ENCODE measurements at places on chromosomes 4 and X.

DNA sequence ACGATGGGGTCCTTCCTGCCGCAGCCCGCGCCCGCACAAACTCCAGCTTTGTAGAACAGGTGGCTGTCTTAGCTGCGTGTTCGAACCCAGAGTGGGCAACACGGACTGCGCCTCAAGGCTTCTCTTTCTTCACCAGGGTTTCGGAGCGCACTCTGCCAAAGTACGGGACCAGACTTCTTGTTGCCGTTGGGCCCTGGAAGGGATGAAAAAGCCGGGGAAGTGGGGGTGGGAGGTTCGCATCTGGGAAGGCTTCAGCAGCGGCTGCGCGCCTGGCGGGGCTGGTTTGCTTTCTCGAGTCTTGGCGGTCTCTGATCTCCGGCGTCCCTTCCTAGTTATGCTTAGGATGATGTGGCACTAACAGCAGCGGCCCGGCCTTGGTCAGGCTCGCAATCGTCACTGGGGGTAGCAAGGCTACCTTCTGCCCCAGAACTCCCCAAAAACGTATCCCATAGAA is 673 bp downstream of the PARM1 start:
- no peak for DNase-seq

GRCh38 chr4:168725930-168726329 is 229.1 kb downstream of the PALLD start:
- DNase-seq = no peak

- DNase-seq = no peak
Observed at GRCh38 chrX:154797006-154797405, 8.3 kb downstream of the MPP1 start.

DNA sequence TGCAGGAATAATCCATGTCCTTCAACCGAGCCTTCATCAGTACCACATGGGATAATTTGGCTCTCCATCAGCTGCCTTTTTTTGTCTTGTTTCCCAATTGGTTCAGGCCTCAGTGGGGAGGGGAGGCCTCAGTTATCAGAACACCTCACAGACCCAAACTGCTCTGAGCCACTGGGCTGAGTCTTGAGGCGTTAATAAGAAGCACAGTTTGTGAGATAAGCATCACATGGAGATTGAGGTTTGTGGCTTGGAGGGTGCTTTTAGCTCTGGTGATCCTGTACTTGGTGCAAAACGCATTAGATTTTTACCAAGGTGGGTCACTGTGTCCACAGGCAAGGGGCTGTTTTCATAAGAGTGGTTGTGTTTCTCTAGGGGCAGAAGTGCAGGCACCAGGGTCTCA is 82.8 kb upstream of the HPF1 start:
- DNase-seq = no peak

DNA sequence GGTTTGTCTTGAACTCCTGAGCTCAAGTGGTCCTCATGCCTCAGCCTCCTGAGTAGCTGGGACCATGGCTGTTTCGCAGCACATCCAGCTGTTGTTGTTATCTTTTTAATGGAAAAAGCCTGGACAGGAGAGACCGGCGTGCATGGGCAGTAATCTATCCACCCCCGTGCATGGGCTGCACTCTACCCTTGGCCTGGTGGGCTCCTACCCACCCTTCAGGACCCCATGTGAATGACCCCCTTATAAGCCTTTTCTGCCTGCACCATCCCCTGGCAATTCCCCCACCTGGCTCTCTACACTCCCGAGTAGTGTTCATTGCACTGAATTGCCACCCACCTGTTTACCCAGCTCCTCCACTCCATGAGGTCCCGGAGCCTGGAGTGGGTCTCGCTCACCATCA is 18.9 kb upstream of the HTRA3 start:
- DNase-seq = no peak

DNA sequence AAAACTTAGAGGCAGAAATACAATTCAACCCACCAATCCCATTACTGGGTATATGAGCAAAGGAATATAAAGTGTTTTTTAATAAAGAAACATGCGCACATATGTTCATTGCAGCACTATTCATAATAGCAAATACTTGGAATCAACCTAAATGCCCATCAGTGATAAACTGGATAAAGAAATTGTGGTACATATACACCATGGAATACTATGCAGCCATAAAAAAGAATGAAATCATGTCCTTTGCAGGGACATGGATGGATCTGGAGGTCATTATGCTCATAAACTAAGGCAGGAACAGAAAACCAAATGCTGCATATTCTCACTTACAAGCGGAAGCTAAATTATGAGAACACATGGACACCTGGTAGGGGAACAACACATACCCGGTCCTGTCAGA is 807.7 kb upstream of the INTU start:
- no peak for DNase-seq

DNA sequence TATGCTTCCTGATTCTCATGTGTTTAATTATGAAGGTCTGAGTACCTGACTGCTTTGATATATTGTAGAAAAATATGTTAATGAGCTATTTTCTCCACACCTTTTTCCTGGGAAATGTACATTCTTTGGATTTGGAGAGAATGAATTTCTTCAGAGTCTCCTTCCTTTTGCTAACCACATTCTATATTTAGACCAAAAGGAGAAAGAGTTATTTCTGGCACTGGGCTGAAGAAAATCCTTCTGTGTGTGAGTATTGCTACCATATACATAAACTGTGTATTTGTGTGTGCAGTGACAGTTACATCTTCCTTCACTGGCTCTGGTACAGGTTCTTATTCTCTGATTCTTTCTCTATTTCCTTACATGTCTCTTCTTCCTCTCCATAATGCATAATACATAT is 44.5 kb upstream of the PGRMC2 start:
- DNase-seq = no peak

DNA sequence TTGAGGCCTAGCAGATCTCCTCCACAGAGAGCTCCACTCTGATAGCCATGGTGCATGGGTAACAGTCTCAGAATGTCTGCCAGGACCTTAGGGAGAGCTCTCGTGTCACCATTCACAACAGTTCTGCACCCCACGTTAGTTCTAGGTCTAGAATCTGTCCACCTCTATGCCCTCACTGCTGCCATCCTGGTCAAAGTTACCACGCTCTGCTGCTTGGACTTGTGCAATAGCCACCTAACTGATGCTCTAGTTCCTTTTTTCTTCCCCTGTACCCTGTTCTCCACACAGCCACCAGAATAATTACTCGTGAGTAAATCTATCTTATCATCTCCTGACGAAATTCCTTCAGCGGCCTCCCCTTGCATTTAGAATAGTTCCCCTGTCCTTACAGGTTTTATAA is 268.8 kb upstream of the GATB start:
- DNase-seq = no peak

GRCh38 chr4:140163029-140163810 is 9.2 kb upstream of the MAML3 start:
- DNase-seq = no peak

- no peak for DNase-seq
Observed at GRCh38 chr4:88613417-88613875, 21.2 kb downstream of the HERC3 start.

DNA sequence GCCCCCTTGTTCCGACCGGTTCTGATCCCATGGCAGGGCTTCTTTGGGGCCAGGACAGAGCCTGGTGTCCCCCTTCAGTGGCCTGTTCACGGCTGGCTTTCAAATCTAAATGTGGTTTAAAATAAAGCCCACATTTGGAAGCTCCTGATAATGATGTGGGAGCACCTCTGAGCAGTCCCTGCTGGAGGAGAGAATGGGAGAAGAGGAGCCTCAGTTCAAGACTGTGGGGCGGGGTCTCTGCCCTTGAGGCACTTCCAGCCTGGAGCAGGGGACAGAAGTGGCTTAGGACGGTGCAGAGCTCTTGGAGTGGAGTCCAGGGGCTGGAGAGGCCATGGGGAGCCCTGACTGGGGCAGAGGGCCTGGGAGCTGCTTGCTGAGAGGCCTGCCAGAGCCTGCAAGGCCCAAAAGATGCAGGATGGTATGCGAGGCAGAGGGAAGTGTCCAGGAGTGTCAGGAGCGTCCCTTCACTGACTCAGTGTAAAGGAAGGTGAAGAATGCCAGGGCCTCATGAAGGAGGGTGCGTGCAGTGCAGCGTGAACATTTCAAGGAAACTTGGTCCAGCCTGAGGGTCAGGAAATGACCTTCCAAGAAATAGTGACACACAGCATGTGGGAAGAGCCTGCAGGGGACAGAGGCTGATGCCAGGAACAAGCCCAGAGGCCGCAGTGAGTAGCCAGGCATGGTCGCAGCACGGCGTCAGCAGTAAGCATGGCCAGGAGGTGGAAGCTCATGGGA is 21.1 kb upstream of the TADA2B start:
- no peak for DNase-seq

- no peak for DNase-seq
Observed at GRCh38 chrX:8849945-8850344, 48.8 kb upstream of the FAM9A start.

- no peak for DNase-seq
Observed at GRCh38 chrX:153901753-153902140, 2.7 kb upstream of the AVPR2 start.

- DNase-seq = peak; percentile 34
Observed at GRCh38 chr4:95165926-95166524, 382.7 kb downstream of the UNC5C start.

DNA sequence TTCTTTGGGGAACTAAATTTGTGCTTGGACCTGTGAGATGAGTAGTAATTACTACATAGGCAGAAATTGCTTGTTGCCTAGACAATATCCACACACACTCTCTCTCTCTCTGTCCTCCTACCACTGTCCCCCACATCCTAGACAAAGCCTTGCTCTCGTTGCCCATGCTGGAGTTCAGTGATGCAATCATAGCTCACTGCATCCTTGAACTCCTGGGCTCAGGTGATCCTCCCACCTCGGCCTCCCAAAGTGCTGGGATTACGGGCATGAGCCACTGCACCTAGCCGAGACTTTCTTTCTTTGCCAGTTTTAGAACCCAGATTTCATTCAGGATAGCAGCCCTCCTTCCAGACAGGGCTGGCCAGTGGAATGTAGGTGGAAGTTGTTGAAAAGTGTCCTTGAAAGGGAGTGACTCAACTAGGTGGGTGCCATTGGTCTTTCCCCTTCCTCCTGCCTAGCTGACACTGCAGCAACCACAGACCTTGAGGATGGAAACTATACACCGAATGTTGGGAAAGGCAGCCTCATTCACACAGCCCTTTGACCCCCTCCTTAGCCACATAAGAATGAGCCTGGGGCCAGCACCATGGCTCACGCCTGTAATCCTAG is 16.8 kb upstream of the LAP3 start:
- DNase-seq = no peak

DNA sequence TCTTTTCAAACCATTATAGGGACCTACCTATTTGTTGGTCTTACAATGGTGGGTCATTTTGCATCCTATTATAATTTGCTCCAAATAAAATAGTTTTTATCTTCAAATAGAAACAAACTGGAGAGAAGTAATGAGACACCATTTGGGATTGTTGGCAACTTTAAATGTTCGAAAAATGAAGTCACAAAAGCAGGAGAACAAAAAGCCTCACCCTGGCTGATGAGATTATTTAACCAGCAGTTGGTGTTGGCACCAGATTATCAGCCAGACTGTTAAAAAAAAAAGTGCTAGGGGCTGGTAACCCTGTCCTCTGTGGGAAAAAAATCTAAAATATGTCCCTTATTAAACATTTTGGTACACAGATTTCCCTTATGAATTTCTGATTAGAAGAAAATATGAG is 100.3 kb downstream of the DCK start:
- DNase-seq = no peak

GRCh38 chrX:130895299-130895698 is 7.7 kb downstream of the ENOX2 start:
- no peak for DNase-seq

DNA sequence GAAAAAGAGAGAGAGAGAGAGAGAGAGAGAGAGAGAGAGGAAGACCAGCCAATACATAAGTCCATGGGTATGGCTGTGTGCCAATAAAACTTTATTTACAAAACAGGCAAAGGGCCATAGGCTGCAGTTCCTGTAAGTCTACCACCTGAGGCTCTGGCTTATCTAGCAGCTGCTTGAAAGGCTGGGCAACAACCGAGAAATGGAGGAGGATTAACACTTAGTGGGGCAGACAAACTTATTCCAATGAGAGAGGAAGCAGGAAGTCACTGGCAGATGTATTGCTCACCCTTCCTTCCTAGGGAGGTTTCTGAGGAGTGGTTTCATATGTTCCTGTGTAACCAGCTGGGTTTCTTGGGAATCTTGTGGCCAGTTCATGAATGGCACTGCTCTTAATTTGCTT is 4.7 kb upstream of the GPR143 start:
- DNase-seq = no peak
